ENCODE measurements at places on chromosomes 2 and 18.

DNA sequence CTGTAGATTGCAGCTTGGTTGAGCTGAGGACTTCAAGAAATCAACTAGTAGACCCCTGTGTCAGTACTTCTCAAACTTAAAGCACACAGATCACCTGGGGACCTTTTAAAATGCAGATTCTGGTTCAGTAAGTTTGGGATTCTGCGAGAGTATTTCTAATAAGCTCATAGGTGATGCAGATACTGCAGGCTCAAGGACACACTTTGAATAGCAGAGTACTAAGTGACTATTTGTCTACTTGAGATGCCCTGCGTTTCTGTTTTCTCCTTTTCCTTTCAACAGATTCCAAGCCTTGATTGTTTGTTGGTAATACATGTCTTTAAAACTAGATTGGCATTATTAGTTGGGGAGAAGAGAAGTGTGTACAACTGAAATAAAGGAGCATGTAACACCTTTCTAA is 6.7 kb downstream of the MIB1 start:
- DNase-seq: no peak

- DNase-seq: no peak
Observed at GRCh38 chr2:64819774-64820688, 166.3 kb upstream of the SERTAD2 start.

GRCh38 chr2:9697909-9698308 is 67.1 kb upstream of the YWHAQ start:
- no peak for DNase-seq

DNA sequence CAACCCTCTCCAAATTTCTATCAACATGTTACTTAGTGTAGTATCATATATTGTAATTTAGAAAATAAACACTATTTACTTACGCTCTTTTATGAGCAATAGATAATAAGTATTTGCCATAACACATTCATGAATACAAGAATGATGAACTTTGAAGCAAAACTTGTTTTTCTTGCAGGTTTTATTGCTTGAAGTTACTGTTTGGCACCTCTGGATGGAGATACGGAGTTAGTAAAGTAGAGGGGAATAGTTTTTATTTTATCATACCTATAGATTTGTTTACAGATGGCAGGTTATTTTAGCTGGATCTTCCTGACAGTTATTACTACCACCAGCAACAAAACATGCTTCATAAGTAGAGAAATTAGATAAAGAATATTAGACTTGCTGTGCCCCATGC is 274.2 kb upstream of the LRRTM4 start:
- no peak for DNase-seq

GRCh38 chr2:224126440-224126839 is 87.4 kb upstream of the SERPINE2 start:
- no peak for DNase-seq

GRCh38 chr2:134273256-134273983 is 19.5 kb downstream of the MGAT5 start:
- DNase-seq: no peak

All from NCI-H1417 treated with DMSO at 0.1 percent for 48 hours (cell line).